CD4-positive, alpha-beta memory T cell (primary cell): ENCODE measurements at places on chromosomes 16 and 17.
A peak's percentile ranks its signal among the peaks of the same experiment; 100 is the strongest.

GRCh38 chr17:76968707-76969597 is 100.7 kb downstream of the MGAT5B start:
- DNase-seq, result peak; percentile 48

DNA sequence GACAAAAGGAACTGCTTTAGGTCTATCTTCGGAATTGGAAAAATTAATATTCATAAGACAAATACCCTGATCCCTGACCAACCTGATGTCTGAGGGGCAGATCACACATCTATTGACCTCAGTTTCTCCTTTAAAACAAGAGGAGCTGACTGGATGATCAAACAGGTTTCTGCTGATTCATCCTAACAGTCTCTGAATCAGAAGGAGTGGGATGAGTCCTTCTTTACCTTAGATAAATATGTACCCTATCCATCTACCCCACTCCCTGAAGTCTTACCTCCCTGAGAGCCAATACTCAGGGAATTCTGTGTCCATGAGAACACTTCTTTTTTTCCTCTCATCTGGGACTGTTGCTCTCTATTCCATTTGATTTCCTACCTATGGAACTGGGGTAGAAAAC is 80.3 kb upstream of the CRHR1 start:
- DNase-seq, result no peak

DNA sequence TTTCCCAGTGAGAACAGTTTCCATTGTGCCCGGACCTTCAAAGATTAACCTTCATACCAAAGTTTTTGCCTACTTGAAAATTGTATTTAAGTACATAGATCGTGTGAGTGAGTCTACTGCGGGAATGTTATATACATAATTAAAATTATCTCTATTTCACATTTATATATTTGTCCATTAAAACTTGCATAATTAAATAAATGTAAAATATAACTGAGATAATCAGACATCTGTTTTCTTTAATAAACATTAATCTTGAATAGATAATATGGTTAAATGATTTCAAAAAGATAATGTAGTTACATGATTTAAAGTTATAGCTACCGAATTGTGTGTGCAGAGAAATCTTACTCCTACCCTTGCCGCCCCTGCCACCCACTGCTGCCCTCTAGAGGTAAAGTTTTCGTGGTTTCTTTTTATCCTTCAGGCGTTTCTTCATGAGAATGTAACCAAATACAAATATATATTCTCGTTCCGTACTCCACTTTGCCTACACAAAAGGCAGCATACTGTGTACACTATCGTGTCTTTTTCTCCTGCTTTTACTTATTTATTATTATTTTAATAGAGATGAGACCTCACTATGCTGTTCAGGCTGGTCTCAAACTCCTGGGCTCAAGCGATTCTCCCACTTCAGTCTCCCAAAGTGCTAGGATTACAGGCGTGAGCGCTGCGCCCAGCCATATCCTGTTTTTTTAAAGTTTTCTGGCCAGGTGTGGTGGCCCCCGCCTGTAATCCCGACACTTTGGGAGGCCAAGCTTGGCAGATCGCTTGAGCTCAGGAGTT is 35.6 kb downstream of the RPA1 start:
- DNase-seq, result peak; percentile 53

DNA sequence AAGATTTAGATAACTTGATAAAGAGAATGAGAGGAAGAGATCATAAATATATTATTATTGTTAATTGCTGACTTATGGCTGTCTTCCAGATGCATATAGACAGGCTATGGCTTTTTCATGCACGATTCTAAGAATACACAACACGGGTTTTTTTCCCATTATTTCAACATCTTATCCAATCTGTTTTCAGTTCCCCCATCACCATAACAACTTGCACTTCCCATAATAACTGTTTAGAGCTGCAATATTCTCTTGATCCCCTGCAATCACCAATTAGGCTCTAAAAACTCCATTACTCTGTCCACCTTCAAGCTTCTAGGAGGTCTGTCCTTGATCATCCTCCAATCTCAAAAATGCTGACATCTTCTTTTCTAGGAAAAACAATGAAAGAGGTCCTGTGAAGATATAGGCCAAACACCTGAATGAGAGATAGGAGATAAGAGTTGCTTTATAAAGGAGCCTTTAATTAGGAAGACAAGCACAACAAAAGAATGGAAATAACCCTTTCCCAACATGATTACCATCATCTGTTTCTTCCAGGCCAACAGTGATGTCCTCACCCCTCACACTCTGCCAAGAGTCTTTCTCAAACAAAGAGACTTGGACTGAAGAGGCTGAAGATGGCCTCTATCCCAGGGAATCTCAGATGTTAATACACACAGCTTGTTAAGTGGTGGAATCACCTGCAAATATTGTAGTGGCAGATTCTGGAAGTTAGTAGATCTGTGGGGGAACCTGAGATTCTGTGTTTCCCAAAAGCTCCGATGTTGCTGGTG is 32.2 kb upstream of the CCL2 start:
- no peak for DNase-seq

GRCh38 chr17:44315760-44316731 is 7.6 kb downstream of the RUNDC3A start:
- no peak for DNase-seq

DNA sequence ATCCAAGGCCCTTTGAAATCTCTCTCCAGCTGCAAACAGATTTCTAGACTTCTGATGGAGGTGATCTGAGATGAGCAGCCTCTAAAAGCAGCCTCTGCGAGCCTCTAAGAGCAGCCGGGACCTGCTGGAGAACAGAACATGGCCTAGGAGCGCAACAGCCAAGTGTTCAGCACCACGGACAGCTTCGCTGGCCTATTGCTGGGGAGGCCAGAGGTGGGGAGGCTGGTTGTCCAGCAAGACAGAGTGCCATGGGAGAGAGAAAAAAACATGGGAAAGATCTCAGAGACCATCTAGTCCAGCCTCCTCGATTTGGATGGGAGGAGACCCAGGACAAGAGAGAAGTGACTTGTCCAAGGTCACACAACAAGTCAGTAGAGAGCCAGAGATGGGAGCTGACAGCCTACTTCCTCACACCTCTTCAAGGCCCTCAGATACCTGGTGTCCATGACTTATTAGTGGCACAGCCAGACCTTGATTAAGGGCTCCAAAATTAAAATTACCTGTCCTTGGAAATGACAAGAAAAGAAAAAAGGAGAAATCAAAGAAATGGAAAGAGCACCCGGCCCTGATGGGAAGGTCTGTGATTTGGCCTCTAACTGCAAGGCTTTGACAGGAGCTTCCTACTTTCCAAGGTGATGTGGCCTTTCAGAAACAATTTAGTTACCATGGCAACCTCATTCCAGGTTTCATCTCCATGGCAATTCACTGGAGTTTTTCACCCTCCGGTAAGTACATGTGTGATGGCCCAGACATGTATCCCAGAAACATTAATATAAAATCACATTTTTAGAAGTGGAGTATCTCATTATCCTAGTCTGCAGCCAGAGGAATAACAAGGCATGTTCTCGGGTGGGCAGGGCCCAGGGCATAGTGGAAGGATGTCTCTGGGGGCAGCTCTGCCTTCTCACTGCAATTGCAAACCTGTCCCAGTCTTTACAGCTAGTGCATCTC is 14.5 kb downstream of the RPRML start:
- no peak for DNase-seq

- no peak for DNase-seq
Measured at GRCh38 chr16:68710211-68710610, 26.9 kb upstream of the CDH1 start.

GRCh38 chr17:33531311-33531710 is 238.2 kb upstream of the ASIC2 start:
- DNase-seq, result no peak

GRCh38 chr16:68454920-68455435 is 6.7 kb upstream of the SMPD3 start:
- no peak for DNase-seq

DNA sequence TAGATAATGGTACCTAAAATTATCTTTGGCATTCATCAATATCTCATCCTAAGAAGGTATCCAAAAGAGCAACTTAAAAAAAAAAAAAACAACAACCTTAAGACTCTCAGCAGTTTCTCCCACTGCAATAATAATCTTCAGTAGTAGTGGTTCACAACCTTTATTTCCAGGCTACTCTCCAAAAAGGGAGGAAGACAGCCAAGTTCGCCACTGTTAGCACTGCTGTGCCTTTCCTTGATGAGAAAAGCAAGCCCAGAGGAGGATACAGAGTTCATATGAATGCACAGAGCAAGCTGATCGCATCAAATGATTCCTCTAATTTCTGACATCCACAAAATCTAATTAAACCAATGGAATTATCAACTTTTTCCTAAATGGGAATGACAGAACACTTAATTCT is 199.4 kb downstream of the AATF start:
- no peak for DNase-seq

- DNase-seq, result no peak
Measured at GRCh38 chr17:72890711-72891110, 201.8 kb downstream of the SLC39A11 start.

DNA sequence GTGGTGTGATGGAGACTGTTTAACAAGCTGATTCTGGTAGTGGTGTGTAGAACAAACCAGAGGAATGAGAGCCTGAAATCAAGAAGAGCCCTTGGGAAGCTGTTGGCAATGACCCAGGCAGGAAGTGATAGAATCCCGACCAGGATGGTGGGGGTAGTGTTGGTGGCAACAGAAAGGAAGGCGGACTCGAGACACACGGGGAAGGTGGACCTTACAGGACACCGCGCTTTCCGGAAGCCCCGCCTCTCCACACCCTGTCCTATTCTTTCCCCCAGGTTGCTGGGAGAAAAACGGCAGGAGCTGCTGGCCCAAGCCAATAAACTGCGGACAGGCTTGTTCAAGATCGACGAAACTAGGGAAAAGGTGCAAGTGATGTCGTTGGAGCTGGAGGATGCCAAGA is 30.0 kb upstream of the KDM6B start:
- no peak for DNase-seq

GRCh38 chr16:1075546-1075945 is 3.0 kb downstream of the SSTR5 start:
- no peak for DNase-seq

GRCh38 chr16:11914210-11915113 is 1.3 kb downstream of the GSPT1 start:
- DNase-seq, result peak; percentile 65

DNA sequence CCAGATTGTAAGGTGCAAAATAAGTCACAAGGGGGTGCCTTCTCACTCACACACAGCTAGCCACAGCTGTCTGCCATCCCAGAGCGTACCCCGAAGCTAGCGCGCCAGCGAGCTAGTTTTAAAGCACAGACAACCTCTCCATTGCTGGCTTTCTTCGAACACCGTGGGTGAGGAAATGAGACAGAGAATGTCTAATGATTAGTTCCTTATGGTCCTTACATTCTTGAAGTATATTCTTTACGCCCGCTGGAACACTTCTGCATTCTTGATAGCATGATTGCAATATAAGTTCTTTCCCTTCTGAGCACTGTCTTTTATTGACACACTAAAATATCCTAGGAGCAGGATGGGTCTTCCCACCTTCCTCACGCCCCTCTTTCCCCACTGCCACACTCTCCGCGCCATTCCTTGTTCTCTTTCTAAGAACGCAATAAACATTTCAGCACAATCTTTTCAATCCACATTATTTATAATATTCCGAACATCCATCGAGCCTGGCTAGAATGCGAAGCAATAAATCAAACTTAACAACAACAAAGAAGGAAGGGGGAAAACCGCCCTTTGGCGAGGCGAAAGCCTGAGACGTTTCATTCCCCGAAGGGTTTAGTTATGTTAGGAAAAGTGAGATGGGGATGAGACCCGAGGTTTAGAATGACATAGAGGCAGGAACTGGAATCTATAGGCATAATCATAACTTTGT is 251.3 kb downstream of the NTN1 start:
- DNase-seq, result no peak

- DNase-seq, result no peak
Measured at GRCh38 chr17:5354886-5355415, 64.5 kb downstream of the NUP88 start.

- no peak for DNase-seq
Measured at GRCh38 chr16:65388592-65388991, 266.7 kb upstream of the CDH11 start.

GRCh38 chr17:56887552-56888467 is 26.0 kb downstream of the TRIM25 start:
- no peak for DNase-seq

- no peak for DNase-seq
Measured at GRCh38 chr16:57131351-57131970, 39.1 kb downstream of the CPNE2 start.

- no peak for DNase-seq
Measured at GRCh38 chr17:70493277-70493874, 324.0 kb downstream of the KCNJ2 start.

GRCh38 chr16:77645764-77646163 is 76.5 kb upstream of the NUDT7 start:
- DNase-seq, result no peak

- no peak for DNase-seq
Measured at GRCh38 chr16:87829988-87830672, 39.2 kb downstream of the SLC7A5 start.

DNA sequence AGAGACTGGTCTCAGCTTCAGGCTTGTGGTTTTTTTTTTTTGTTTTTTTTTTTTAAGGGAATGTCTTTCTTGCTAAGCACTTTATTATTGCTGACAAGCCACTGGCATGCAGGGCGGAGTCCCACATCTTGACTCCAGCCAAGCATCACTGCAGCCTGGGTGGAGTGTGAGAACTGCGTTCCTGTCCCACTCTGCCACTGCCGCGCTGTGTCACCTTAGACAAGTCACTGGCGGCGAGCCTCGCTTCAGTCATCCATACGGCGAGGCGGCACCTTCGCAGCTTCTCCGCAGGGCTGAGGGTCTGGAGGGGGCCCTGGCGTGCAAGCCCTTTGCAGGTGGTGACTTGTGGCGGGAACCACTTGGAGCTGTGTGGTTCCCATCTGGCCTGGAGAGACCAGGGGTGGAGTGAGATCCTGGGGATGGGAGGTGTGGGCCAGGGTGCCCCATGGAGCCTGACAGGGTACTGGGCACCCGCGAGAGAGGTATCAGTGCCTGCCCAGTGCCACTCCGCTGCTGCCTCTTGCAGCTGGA is 99.1 kb upstream of the CIBAR2 start:
- no peak for DNase-seq

- DNase-seq, result no peak
Measured at GRCh38 chr17:73696251-73696650, 52.0 kb upstream of the SDK2 start.

- no peak for DNase-seq
Measured at GRCh38 chr16:59126486-59126885, 392.4 kb upstream of the GOT2 start.

DNA sequence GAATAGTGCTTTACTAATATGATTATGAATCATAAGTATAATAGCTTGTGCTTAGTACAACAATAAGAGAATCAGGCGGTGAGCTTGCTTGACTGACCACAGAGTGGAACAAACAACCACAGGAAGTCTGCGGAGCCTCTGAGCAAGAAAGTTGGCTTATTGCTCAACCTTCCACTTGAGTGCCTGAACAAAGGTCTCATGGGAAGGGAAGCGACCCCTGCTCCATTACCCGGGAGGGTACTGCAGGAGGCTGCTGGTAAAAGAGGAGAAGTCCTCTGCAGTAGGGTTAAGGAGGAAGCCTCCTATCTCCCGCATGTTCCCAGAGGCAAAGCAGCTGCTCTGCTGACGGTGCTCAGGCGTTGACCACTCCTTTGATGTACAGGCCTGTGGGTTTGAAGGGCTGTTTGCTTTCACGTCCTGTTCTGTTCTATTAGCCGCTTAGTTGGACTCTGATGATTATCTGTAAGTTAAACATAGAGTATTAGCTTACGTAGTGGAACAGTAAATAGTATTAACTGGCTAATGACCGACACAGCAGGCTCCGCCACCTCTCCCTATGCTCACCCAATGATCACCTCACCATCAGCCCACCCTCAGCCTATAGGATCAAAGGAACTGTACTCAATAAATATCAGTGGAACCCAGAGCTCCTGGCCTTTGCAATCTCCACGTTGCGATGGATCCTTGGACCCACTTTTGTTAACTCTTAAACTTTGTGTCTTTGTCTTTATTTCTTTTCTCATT is 17.5 kb downstream of the ALOX15B start:
- DNase-seq, result no peak
